ENCODE measurements at places on chromosomes 5 and 9.

DNA sequence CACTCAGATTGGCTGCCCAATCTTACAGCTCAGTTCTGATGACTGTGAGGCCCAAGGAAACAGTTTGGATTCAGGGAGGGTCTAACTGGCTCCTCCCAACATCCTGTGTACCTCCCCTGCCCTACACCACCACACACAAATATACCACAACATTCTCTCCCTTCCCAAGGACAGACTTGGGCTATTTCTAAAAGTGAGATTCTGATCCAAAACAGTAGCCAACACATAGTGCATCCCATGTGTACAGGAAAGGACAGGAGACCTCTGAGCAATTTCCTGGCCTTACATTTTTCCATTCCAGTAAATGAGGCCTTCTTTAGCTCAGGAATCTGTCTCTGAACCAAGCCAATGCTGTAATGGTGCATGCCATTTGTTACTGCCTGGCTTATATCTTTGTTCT, 20.8 kb downstream of the ZNF366 start:
- DNase-seq: no peak

- no peak for DNase-seq
These were observed 42.9 kb upstream of the TRIM32 start for GRCh38 chr9:116644091-116644688.

GRCh38 chr9:8382777-8383527, 583.4 kb upstream of the DMAC1 start:
- DNase-seq: no peak

- DNase-seq: no peak
These were observed 20.2 kb downstream of the CDH6 start for GRCh38 chr5:31213705-31214121.

DNA sequence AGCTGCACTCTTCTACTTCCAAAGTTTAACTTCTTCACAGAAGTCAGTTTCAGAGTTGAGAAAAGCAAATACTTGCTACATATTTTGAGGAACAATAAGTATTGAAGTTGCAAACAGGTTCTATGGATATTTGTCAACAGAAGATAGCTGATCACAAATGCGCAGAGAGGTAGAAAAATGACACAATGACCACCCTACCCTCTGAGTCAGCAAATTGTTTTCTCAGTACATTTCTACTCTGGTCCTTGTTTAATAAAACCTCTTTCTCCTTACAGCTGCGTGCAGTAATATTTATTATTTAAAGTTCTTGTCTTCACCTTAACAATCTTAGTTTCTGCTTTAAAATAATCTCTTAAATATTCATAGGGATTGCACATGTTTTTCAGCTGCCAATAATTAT, 855.1 kb upstream of the CTNND2 start:
- DNase-seq: no peak

GRCh38 chr5:141804475-141804874, 73.7 kb downstream of the PCDH1 start:
- no peak for DNase-seq

DNA sequence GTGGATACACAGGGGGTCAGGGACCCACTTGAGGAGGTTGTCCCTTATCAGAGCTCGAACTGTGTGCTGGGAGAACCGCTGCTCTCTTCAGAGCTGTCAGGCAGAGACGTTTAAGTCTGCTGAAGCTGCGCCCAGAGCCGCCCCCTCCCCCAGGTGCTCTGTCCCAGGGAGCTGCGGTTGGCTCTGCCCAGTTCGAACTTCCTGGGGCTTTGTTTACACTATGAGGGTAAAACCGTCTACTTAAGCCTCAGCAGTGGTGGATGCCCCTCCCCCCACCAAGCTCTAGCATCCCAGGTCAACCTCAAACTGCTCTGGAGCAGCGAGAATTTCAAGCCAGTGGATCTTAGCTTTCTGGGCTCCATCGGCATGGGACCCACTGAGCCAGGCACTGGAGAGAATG, 15.9 kb downstream of the SRD5A1 start:
- DNase-seq: no peak

DNA sequence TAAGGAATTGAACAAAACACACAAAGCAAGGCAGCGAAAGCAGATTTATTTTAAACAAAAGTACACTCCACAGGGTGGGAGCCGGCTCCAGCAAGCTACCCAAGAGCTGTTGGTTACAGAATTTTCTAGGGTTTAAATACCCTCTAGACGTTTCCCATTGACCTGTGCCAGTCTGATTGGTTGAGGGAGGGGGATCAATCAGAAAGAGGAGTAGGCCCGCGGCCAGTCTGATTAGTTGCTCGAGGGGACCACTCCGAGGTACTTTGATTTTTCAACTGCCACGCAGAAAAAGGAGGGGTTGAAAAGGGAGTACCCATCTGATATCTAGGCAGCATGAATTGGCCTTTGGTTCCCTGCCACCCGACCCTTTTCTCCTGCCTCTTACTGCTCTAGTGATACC, 998 bp downstream of the SRP19 start:
- no peak for DNase-seq

DNA sequence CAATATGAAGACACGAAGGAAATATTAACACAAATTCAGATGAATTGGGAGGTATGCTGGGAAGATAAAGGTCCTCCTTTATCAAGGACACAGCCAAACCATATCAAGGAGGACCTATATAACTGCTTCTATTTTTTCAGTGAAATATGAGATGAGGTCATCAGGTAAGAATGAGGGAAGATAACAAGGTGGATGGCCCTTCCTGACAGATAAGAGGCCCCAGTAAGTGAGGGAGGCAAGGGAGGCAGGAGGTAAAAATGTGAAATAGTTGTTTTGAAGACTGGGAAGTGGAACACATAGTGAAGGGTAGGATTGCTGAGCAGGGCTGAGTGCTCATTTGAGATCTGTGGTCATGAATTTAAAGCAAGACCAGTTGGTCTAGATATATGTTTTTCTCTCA, 60.0 kb upstream of the FOXE1 start:
- DNase-seq: no peak

DNA sequence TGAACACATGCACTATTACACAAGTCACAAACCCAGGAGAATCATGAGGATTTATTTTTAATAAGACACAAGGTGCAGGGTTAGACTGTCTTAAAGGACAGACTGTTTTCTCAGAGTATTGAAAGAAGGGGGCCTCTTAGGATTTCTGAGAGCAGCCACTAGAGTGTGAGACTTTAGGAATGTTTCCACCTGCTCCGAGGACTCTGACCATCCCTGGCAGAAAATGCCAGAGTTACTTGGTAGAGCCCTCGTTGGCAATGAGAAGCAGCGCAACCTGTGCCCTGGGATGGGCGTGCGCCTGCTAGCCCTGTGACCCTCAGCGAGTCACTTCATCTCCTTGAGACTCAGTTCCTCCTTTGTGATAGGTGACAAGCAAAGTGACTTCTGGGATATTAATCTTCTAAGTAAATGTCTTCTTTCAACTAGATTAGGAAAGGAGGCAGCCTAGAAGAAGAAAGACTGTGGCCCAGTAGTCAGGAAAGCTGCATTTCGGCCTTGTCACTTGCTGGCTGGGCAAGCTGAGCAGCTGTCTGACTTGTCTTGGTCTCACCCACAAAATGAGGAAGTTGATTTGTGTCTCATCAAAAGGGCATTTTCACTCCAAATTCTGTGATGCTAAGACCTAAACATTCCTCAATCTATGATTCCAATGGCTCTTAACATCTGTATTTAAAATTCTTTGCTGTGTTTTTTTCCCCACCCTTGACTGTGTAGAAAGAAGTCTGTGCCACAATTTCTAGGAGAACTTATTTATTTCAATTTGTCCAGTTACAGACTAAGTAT, 60.5 kb downstream of the PTCD2 start:
- DNase-seq: no peak

Data from stimulated activated CD8-positive, alpha-beta memory T cell treated with anti-CD3 and anti-CD28 coated beads, Interleukin-2, amount 100 ng/mL, for 1 hour (primary cell).